ENCODE measurements at places on chromosomes 12 and 14.

DNA sequence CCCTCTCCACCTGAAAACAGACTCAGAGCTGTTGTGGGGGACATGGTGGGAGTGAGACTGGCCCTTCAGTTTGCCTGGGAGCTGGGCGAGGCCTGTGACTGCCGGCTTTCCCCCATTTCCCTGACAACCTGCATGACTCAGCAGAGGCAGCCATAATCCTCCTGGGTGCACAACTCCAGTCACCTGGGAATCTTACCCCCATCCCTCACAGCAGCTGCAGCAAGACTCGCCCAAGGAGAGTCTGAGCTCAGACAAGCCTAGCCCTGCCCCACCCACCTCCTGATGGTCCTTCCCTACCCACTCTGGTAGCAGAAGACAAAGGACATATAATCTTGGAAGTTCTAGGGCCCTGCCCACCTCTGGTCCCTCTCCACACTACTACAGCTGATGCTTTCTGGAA lies 207.3 kb upstream of the ARID2 start:
- no peak for DNase-seq

DNA sequence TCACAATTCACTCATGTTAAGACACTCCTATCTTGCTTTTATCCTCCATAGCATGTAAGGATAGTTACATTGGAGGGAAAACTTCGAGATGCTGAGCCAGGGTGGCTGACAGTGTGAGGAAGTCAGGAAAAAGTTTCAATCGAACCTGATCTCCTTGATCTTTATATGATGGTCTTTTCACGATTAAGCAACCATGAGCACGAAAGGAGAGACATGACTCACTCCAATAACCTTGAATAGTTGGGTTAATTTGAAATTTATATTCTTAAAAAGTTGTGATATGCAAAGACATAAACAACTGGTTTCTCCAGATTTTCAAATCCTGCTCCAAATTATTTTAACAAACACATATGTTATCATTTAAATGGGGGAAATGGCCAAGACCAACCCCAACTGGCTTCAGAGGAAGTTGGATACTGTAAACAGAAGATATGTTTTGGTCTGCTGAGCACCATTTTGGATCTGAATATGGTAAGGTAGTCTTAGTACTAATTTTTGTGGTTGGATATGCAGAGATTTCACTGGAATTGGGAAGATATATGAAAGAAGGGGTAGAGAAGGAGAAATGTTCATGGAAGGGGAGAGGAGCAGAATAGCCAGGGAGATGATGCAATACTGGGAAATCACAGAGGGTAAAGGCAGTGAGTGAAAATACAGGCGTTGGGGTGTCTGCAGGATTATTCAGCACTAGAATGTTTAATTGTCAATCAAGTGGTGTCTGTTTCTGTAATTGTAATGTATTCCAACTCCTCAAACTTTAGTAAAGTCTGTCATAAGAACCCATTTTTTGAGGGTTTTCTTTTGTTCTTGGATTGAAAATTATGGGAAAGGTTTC lies 185.2 kb upstream of the SLC38A2 start:
- peak; percentile 62 for DNase-seq

DNA sequence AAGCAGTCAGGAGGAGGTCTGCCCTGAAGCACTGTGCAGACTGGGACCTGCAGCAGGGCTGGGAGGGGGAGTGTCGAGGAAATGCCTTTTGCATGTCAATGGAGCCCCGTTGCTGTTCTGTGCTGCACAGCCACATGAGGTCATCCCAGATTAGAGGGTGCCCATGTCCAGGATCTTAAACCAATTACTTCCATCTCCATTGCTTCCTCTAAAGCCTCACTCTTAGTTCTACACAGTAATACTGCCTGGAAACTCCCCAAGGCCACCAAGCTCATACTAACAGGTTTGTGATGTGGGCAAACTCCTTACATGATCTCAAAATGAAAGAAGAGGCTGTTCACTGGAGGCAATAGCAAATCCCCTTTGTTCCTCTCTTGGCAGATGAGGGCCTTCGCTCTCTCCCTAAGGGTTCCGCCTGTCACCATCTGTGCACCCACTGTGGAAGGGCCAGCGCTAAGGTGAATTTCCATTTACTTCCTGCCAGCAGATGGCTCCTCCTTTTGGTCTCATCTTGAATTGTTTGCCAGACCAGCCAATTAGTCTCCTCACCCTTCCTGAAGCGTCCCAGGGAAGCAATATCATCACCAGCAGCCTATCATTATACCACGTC lies 35.4 kb upstream of the LTA4H start:
- no peak for DNase-seq

DNA sequence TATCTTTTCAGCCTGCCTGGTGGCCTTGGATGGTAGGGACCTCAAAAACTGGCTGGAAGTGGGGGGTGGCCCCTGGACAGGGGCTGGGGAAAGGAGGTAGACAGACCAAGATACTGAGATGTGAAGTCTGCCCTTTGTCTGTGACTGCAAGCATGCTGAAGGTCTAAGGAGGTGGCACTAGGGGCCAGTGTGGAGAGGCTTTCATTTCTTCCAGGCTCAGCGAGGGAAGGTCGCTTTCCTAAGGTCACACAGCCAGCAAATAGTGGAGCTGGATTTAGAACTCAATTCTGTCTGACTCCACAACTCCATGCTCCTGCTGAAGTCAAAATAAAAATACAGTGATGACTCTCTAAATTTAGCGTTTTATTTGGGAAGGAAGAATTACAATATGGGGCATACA lies 11.3 kb upstream of the PLBD2 start:
- no peak for DNase-seq

GRCh38 chr12:50625029-50625925 lies 120.5 kb downstream of the DIP2B start:
- no peak for DNase-seq

- DNase-seq, result no peak
Observed at GRCh38 chr14:104388541-104389325, 190.8 kb upstream of the C14orf180 start.

DNA sequence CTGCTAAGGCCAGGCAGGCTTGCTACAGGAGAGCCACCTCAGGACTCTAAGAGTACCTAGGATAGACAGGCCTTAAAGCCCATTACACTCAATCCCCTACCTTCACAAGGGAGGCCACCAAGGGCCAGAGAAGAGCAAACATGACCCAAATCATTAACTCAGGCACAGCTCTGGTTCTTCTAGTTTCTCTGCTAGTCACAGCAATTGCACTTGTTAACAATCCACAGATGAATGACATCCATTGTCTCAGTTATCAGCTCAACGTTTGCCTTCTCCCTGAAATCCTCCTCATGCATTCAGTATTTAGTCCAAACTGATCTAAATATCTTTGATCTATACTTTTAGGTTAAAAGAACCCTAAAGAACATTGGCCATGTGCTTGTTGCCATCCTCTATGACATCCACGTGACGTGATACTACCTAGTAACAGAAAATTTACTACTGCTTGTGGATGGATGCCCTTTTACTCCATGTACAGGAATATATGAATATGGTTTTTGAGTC lies 164.5 kb downstream of the STXBP6 start:
- DNase-seq, result no peak

DNA sequence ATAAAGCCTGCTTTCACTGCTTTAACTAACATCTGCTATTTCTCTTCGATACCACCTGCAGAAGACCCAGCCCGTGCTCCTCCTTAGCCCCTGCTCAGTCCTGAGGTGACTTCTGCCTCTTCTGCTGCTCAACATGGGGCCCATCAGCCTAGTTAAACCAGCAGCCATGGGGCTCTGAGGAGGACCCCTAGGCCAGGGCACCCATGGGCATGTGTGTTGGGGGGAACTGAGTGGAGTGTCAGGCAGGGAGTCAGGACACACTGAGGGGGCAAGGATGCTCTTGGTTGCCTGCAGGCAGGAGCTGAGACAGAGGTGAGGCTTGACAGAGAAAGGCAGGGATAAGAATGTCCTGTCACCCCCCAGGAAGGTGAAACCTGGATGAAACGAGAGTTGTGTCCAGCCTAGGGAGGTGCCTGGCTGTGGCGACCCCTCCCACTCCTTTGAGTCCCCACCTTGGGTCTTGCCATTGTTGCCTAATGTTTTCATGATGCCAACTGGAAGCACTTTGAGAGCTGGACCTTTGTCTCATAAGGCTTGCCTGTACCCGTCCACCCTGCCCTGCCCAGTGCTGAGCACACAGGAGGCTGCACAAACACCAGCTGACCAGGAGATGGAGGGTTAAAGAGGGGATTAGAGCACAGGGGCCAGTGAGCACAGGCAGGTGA lies 12.5 kb upstream of the RABGGTA start:
- no peak for DNase-seq

DNA sequence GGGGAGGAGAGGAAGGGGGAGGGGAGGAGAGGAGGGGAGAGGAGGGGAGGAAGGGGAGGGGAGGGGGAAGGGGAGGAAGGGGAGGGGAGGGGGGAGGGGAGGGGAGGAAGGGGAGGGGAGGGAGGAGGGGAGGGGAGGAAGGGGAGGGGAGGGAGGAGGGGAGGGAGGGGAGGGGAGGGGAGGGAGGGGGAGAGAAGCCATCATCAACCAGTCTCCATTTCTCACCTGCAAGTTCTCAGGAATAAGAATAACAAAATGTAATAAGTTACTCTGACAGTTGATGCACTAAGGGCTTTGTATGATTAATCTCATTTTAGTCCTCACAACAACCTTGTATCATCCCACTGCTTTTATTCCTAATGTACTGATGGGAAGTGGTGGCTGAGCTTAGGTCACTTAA lies 59.1 kb upstream of the TMEM263 start:
- no peak for DNase-seq

DNA sequence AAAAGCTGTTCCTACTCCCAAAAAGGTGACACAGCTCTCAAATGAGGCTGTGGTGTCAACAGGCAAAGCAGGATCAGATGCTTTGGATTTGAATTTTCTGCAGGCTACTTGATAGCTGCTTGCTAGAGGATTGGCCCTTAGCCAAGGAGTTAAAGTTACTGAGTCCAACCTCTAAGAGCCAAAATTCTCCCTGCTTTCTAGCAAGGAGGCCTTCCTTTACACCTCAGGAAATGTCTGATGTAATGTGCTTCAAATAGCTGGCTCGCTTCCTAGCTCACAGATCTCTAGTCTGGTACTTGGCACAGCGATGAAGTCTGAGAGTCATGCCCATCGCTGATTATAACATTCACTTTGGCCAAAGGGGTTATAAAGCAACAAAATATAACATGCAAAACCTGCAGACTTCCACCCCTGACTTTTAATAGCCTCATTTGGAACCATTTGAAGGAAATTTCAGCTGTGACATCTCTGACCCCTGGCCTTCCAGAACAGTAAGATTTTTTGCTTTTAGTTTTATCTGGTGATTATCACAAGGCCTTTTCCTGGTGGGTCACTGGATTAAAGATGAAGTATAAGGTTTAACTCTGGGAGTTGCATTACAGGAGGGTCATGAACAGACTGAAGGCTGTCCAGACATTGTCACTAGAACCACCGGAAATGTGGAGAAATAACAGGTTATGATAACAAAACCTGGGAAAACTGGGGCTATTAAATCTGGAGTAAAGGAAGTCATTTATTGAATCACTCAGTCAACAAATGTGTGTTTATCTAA lies 189.7 kb downstream of the EPS8 start:
- peak; percentile 77 for DNase-seq

GRCh38 chr12:94900496-94900895 lies 103.0 kb downstream of the NDUFA12 start:
- no peak for DNase-seq

- no peak for DNase-seq
Observed at GRCh38 chr12:47458279-47458678, 247.6 kb downstream of the RPAP3 start.

DNA sequence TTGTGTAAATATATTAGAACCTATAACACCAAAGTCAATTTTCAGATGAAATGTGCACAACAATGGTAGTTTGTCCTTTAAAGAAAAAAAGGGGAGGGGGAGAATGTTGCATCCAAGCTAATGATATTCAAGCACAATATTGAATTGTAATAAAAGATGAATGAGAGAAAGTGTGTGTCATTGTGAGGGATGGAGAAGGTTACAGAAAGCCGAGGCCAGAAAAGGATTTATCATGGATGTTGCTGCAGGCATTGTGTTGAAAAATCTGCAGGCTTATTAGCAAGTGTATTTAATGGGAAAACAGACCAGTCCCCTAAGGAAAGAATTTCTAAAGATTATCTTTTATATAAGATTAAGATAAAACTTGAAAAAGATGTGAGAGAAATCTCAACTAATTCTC lies 186.5 kb downstream of the SPTSSA start:
- DNase-seq, result no peak

DNA sequence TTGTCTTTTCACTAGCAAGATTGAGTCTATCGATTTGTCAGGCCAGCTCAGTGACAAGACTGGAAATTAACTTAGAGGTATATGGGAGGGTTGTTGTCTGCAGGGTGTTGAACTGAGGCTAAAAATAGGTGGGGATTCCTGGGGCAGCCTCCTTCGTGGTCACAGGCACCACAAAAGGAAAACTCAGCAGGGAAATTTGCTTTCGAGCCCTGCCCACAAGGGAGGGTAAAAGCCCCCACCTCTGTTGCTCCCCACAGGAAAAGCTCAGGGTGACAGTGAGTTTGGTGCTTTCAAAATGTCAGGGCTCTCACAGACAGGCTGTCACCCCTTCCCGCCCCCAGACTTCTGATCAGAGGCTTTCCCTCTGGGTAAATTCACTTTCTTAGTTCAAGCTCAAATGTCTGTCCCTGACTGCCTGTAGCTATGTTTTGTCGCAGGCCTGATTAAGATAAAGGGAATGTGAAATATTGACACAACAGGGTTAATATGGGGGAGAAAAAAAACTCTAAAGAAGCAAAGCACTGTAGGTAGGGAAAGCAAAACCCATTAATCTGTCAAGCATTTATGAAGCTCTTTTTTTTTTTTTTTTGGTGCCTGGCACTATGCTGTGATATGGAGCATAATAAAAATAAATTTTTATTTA lies 11.7 kb upstream of the NFKBIA start:
- DNase-seq, result no peak
